ENCODE measurements at places on chromosomes 6 and 20. TPM values are rescaled to one million over a fixed set of nuclear protein-coding genes. Genes with fewer than 3 reads are reported as not detected.

GRCh38 chr20:53582574-53583351, 10.9 kb downstream of the ZNF217 start:
- DNase-seq = peak; percentile 44

Gene MYB
- 1.4 TPM for total RNA-seq

Gene SALL4
- not detected for total RNA-seq

- peak; percentile 20 for DNase-seq
Observed at GRCh38 chr6:122751326-122751725, 28.2 kb upstream of the FABP7 start.

DNA sequence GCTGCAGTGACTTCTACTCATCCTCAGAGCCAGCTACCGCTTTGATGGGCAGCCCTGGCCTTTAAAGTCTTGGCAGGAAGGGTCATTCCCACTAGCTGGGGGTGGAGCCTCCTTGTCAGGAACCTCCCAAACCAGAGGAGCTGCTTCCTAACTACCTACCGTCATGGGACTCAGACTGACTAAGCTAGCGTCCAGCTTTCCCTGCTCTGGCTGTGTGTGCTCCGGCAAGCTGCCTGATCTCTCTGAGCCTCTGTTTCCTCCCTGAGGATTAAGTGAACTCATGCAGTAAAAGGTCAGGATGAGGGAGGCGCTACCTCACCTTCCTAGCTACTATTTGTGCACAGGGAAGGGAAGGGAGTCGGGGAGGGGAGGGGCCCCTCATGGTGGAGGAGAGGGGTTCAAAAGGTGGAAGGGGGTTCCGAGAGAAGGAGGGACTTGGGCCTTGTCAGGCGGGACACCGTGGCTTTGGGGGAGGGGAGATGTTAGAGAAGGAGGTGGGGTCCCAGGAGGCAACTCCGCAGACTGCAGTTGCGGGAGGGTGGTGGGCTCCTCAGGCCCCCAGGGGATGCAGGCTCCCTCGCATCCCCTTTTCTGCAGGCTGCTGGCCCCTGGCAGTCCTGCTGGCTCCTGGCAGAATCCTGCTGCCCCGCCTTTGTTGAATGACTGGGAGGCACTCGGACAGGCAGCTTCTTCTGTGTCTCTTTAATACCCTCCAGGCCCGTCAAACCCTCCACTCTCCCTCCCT, 9.8 kb downstream of the DUSP15 start:
- no peak for DNase-seq

DNA sequence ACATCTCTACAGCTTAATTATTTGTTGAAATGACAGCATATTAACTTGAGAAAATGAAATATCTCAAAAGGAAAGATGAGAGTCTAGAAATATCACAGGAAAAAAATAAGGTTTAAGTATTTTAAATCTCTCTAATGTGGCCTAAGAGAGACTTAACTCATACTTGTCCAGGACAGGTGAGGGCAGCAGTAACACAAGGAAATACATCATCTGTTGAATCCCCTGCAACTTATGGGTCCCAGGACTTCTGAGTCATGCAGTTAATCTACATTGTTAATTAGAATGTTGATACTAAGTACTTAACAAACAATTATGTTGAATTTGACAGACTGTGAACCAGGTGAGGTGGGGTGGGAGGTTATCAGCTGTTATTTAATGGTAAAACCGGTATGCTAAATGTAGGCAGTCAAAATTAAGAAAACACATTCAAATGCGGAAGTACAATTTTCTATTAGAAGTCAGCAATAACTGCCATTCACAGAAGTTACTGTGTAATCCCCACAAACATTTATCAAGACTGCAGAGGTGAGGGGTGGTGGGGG, 87.9 kb downstream of the CEP57L1 start:
- DNase-seq = peak; percentile 13

Gene VWA7
- total RNA-seq = 5.6 TPM

- DNase-seq = no peak
Observed at GRCh38 chr6:15183979-15184378, 61.9 kb upstream of the JARID2 start.

Gene HSPA12B
- total RNA-seq = not detected

Gene KHDRBS2
- 10.6 TPM for total RNA-seq

Gene DCDC2
- not detected for total RNA-seq

Gene KIF25
- not detected for total RNA-seq

DNA sequence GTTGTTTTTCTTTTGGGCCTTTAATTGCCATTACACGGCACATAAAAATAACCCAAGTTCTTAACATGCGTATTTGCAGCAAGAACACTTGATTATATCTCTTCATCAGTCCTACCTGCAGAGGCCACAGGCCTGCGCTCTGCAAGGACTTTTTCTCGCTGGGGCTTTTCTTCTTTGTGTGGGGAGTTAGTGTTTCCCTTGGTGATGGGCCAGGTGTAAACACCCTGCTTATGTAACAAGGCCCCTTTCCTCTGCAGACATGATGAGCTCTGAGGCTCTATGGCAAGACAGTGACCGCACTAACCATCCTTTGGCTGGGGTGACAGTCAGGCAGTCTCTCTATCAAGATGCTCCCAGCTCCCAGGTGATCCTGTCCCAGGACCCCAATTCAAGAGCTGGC, 97.8 kb upstream of the PCSK2 start:
- DNase-seq = no peak

Gene ADAM33
- not detected for total RNA-seq

- no peak for DNase-seq
Observed at GRCh38 chr20:44725837-44726236, 10.7 kb downstream of the CCN5 start.

DNA sequence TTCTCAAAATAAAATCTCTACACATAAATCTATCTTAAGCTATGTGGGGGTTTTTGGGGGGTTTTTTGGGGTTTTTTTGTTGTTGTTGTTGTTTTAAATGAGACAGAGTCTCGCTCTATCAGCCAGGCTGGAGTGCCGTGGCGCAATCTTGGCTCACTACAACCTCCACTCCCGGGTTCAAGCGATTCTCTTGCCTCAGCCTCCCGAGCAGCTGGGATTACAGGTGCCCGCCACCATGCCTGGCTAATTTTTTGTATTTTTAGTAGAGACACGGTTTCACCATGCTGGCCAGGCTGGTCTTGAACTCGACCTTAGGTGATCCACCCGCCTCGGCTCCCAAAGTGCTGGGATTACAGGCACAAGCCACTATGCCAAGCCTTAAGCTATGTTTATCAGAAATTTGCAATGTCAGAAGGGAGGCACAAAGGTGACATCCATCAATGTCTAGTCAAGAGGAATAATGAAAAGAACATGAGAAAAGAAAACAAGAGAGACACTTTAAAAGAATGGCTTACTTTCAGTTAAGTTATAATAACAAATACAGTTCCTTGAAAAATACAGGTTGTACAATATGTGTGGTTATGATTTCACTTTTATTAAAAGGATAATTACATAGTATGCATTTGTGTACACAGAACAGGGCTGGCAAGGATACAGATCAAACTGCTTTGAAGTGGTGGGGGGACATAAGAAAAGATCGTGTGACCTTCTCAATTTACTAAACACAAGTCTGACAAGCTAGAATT, 28.6 kb downstream of the SLC23A2 start:
- DNase-seq = no peak

Gene PRR18
- total RNA-seq = not detected

- no peak for DNase-seq
Observed at GRCh38 chr6:13559251-13559650, 15.2 kb upstream of the SIRT5 start.

- peak; percentile 33 for DNase-seq
Observed at GRCh38 chr20:16803965-16804792, 56.0 kb downstream of the OTOR start.

All from B cell (primary cell).